ENCODE measurements at places on chromosomes 5 and 9.

DNA sequence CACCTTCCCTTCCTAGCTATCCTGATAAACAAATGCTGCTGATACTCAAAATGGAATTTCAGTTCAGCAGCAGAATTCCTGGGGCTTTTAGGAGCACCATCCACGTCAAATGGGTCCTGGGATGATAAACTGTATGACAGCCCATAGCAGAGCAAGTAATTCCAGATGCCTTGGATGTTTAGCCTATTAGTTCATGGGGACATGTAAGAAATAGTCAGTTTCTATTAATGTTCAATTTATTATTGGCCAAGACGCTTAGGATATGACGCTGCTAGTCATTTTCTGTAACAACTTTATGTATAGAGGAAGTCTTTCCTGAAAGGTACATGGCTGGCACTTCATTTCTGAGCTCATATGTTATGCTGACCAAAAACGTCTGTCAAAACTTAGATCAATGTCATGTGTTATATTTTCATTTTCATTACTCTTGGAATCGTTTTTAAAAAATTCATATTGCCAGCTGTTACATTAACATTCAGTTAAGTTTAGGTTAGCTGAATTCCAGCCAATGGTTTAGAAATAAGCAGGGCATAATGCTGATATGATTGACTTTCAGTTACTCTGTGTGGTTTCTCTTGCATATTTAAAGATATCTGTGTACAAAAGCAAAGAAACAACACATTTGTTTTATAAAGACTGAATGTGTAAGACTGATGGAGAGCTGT is 243.8 kb downstream of the CSNK1G3 start:
- no peak for DNase-seq

DNA sequence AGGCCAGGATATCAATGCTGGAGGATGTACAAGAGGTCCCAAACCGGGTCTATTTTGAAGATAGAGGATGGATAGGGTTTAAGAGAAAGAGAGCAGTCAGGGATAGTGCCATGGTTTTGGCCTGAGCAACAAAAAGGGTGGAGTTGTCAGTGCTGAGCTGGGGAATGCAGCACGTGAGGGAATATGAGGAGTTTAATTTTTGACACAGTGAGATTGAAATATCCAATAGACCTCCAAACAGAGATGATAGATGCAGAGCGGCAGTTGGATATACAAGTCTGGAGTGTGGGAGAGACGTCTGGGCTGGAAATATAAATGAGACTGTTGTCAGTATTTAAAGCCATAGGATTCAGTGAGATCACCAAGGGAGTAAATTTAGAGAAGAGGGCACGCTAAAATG is 136.7 kb upstream of the EFNA5 start:
- DNase-seq: no peak

GRCh38 chr5:50968356-50969149 is 302.1 kb downstream of the PARP8 start:
- DNase-seq: no peak

DNA sequence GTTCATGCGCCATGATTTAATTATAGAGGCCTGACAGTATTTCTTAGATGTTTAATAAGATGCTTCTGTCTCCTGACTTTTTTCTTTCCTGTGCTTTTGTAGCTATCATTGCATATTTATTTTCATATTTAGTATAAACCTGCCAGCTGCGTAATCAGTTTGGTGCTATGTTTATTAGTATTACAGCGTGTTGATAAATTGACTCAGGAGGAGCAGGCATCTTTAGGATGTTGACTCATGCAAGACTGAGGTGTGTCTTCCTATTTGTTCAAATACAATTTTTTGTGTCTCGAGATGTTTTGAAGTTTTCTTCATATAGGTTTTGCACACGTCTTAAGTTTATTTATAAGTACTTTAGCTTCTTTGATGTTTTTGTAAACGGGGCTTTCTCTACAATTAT is 35.9 kb upstream of the EXOC3 start:
- no peak for DNase-seq

- DNase-seq: no peak
These were observed 4.1 kb upstream of the TOR1A start for GRCh38 chr9:129828051-129828450.

DNA sequence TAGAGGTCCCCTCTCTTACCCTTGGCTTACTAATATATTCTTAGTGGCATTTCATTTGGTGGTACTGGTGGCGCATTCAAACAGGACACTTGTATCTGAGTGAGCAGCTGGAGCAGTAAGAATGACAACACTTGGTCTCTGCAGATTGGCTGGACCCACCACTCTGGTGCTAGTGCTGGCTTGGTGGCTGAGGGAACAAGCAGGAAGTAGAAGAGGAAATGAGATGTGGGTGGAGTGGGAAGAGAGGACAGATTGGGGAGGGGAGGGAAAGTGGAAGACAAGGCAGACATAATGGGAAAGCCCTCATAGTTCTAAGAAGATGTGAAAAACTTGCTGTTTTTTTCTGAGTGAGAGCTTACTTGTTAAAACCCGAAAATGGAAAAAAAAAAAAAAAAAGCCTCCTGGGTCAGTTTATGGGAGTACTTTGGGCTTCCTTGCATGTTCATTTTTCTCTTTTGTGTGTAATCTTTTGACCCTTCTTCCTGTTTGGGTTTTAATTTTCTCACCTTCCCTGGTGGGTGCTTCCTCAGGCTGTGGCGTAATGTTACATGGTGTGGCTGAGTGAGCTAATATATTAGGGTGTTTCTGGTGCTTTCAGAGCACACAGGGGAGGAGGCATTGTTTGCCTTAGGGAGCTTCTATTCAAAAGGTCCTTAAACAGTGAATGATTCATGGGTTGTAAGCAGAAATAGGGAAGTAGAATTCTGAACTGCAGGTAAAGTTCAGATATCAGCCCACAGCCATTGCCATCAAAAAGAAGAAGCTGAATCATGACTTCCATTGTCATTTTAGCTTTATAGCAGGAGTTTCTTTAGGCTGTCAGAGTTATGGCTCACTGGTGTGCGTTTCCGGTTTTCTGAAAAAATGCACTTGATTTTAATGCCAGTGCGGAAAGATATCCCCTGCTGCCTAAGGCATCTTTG is 52.3 kb downstream of the TLE4 start:
- DNase-seq: no peak

DNA sequence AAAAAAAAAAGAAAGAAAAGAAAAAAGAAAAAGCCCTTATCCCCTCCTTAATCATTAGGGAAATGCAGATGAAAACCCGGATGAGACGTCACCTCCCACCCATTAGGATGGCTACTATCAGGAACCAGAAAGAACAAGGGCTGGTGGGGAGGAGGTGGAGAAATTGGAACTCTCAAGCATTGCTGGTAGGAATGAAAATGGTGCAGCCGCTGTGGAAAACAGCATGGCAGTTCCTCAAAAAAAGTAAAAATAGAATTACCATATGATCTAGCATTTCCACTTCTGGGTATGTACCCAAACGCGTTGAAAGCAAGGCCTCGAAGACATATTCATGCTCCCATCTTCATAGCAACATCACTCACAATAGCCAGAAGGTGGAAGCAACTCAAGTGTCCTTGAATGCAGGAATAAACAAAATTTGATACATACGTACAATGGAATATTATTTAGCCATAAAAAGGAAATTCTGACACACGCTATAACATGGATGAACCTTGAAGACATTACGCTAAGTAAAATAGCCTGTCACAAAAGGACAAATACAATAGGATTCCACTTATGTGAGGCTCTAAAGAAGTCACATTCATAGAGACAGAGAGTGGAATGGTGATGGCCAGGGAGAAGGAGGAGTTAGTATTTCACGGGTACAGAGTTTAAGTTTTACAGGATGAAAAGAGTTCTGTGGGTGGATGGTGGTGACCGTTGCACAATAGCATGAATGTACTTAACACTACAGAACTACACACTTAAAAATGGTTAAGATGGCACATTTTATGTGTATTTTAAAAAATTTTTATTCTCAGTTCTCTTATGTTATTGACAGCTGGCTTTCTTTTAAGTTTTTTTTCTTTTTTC is 166.8 kb upstream of the IER5L start:
- DNase-seq: no peak

- no peak for DNase-seq
These were observed 711 bp downstream of the PGGT1B start for GRCh38 chr5:115262011-115262320.

- no peak for DNase-seq
These were observed 820.7 kb upstream of the TYRP1 start for GRCh38 chr9:11872471-11872870.

- no peak for DNase-seq
These were observed 375.5 kb downstream of the PDE4D start for GRCh38 chr5:59517926-59518585.

GRCh38 chr5:160899735-160900134 is 47.7 kb upstream of the ATP10B start:
- no peak for DNase-seq

GRCh38 chr5:127770272-127770671 is 67.1 kb downstream of the CCDC192 start:
- no peak for DNase-seq

- DNase-seq: no peak
These were observed 44.4 kb downstream of the TNFAIP8 start for GRCh38 chr5:119400245-119400644.
